Pons (tissue), 1 donor: ENCODE measurements at places on chromosomes 11 and 22.

- DNase-seq, result no peak
These were observed 2.7 kb upstream of the GNB1L start for GRCh38 chr22:19857382-19857781.

GRCh38 chr11:101390539-101390938, 193.3 kb downstream of the TRPC6 start:
- DNase-seq, result no peak

GRCh38 chr22:44459551-44459950, 38.5 kb downstream of the RTL6 start:
- no peak for DNase-seq

GRCh38 chr11:71963468-71963867, 34.6 kb downstream of the RNF121 start:
- DNase-seq, result no peak
